ENCODE measurements at places on chromosomes 1 and 21.

DNA sequence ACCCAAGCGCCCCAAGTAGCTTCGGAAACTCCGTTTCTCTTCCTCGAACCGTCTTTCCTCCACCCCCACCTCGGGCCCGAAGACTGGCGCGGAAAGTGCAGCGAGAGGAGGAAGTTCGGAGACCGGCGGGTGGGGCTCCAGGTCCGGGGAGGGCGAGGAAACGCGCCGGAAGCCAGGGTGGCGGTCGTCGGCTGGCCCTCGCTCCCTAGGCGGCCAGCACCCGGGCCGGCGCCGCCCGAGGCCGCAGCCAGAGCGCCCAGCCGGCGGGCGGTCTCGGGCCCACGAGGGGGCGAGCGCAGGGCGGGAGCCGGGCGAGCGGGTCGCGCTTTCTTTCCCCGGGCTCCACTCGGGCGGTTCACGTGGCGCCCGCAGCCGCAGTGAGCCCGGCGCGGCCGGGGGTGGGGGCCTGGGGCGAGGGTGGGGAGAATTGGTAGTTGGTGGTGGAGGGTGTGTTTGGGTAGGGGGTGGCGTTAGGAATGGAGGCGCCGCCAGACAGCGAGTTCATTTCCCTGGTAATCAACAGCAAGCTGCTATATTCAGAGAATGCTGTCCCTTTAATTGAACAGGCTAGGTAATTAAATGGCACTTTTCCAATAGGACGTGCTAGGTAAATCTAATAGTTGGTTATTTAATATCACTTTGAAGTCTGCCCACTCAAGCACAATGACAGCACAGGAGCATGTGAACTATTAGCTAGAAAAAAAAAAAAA, 6.7 kb downstream of the LMO4 start:
- peak; percentile 34 for DNase-seq

DNA sequence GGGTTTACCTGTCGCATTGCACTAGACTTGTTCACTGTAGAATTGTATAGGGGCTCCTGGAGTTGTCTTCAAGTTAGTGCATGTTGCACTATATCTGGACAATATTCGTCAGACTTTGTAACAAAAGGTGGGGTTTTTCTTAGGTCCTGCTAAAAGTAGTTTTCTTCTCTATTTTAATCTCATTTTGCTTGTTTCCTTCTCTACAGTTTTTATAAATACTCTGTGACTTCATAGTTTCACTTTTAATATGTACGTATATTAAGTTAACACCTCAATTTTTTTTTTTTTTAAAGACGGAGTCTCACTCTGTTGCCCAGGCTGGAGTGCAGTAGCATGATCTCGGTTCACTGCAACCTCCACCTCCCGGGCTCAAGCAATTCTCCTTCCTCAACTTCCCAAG, 26.5 kb upstream of the MRPS6 start:
- no peak for DNase-seq

DNA sequence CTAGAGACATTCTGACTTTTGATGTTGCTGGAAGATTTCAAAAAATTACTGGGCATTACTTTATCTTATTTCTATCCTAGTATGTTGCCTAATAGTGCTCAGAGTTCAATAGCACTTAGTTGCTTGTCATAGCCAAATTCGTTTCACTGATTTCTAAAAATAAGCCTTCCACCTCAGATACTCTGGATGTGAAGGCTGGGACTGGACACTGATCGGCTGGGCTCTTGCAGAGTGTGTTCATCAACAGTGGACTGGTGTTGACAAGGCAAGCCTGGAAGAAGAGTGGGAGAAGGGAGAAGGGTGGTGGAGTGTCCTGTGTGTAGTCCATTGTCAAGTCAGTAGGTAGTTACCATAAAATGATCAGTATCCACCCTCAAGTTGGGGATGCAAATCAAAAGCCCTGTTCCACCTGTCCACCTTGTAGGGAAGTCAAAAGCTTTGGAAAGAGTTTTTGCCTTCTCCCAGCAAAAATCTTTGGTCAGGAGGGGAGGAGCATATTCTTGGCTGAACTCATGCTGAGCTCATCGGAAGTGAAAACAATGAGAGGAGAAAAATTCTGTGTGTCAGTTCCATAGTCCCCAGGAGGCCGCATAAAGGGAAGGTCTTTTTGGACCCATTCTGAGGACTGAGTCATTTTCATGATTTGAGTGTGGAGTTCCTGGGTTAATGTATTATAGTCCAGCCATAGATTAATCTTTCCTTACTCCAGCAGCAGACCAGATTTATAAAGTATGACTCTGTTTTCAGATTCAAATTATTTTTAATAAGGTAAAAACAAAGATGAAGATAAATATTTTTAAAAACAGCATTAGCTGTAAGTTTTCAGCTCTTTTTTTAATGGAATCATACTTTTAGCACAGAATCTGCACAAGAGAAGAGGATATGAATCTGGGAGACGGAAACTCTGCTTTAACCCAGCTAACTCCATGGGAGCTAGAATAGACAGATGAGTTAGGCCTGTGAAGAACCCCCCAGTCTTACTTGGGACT, 99.5 kb upstream of the BMP8A start:
- peak; percentile 55 for DNase-seq

- no peak for DNase-seq
Observed at GRCh38 chr1:54495954-54496353, 52.1 kb upstream of the ACOT11 start.

GRCh38 chr1:1371746-1372711, 3.0 kb downstream of the AURKAIP1 start:
- peak; percentile 44 for DNase-seq

DNA sequence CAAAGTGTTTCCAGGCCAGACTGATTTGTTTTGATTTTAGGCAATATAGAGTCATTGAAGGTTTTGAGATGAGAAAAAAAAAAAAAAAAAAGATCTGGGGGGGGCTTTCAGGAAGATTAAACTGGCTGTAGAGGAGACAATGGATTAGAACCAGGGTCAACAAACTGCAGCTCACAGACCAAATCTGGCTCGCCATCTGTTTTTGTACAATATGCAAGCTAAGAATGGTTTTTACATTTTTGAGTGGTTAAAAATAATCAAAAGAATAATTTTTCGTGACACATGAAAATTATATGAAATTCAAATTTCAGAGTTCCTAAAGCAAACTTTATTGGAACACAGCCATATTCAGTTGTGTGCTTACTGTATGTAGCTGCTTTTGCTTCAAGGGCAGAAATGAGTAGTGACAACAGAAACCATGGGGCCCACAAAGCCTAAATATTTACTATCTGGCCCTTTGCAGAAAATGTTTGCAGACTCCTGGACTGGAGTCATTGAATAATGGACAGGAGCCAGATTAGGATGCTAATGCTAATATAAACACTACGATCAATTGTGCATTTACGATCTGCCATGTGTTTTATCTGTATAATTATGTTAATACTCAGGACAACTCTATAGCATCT, 375.7 kb upstream of the DAB1 start:
- DNase-seq, result no peak

DNA sequence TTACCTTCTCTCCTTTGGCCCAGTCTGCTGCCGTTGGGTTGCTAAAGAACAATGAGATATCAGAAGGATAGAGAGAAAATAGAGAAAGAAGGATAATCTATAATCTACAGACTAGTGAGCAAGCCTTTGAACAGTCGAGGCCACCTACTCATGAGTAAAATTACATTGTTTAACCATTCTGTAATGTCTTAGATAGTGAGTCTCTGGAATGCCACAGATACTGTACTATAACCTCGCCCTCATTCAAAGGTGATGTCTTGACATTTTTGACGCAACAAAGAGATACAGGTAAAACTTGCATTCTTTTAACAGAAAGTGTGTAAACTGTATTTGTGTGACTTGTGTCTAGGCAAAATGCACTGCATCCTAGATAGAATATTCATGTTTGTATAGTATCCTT, 77.9 kb downstream of the LAMC1 start:
- DNase-seq, result no peak

DNA sequence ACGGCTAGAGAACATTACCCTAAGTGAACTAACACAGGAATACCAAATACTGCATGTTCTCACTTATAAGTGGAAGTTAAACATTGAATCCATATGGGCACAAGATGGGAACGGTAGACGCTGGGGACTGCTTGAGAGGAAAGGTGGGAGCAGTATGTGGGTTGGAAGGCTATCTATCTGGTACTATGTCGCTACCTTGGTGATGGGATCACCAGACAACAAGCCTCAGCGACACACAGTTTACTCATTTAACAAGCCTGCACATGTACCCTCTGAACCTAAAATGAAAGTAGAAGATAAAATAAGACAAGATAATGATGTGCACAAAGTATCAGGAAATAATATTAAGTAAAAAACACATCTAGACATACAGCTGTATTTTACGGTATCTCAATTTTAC, 819 bp downstream of the PYHIN1 start:
- no peak for DNase-seq

Measured in SK-MEL-5 (cell line).